Naive B cell (primary cell): ENCODE measurements at places on chromosomes 4 and X.

- no peak for DNase-seq
Observed at GRCh38 chrX:41889317-41890025, 33.9 kb downstream of the CASK start.

- no peak for DNase-seq
Observed at GRCh38 chrX:21153503-21153902, 220.7 kb upstream of the CNKSR2 start.

DNA sequence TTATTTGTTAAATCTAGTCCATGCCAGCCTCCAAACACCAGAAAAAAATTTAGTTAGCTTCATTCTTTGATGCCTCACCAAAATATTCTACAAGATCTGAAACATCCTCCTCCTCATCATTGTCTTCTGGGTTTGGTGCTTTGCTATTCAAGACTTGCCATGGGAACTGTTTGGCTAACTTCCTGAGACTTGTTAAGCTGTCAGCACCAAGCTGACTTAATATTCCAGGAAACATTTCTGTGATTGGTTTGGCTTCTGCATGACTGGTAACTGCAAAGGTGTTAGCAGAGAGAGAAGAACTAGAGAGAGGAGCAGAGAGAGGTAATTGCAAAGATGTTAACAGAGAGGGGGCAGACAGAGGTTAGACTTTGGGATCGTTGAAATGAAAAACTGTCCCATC is 101.3 kb downstream of the PALLD start:
- DNase-seq: no peak

GRCh38 chr4:91485415-91485814 is 818.4 kb upstream of the GRID2 start:
- no peak for DNase-seq

GRCh38 chr4:55397520-55398321 is 2.0 kb downstream of the TMEM165 start:
- no peak for DNase-seq
